Pericardium fibroblast (primary cell): ENCODE measurements at places on chromosomes 4 and X. TPM values are rescaled to one million over a fixed set of nuclear protein-coding genes. Genes with fewer than 3 reads are reported as not detected.

The PRR32 gene
- total RNA-seq = not detected in 2 replicates

The DUSP9 gene
- total RNA-seq = 0.93 TPM in 1 of 2 replicates, not detected in the other

The ADH7 gene
- not detected in 2 replicates for total RNA-seq

The MAB21L2 gene
- under 0.01 TPM in 1 of 2 replicates, not detected in the other for total RNA-seq

The C4orf50 gene
- not detected in 2 replicates for total RNA-seq

The EDA gene
- total RNA-seq = 3.1 and 4.1 TPM in 2 replicates

The GAGE2A gene
- total RNA-seq = not detected in 2 replicates

The NDP gene
- total RNA-seq = not detected in 2 replicates

The MTMR8 gene
- total RNA-seq = not detected in 2 replicates

The CSAG2 gene
- not detected in 2 replicates for total RNA-seq

The NPNT gene
- total RNA-seq = 0.35 and 1.4 TPM in 2 replicates

The RBM46 gene
- total RNA-seq = 0.34 TPM in 1 of 2 replicates, not detected in the other

The FREM3 gene
- not detected in 2 replicates for total RNA-seq

The MAPK10 gene
- total RNA-seq = 3.2 and 6.9 TPM in 2 replicates

The ABLIM2 gene
- 0.23 and 0.43 TPM in 2 replicates for total RNA-seq

The UCP1 gene
- total RNA-seq = not detected in 2 replicates

The TEX13D gene
- not detected in 2 replicates for total RNA-seq

The MAGEA10 gene
- not detected in 2 replicates for total RNA-seq

The PCDH18 gene
- 96.0 and 116 TPM in 2 replicates for total RNA-seq

The BEND4 gene
- total RNA-seq = not detected in 2 replicates

The SMIM10L2A gene
- 0.23 and 0.43 TPM in 2 replicates for total RNA-seq
